ENCODE measurements at places on chromosomes 2 and 18.

DNA sequence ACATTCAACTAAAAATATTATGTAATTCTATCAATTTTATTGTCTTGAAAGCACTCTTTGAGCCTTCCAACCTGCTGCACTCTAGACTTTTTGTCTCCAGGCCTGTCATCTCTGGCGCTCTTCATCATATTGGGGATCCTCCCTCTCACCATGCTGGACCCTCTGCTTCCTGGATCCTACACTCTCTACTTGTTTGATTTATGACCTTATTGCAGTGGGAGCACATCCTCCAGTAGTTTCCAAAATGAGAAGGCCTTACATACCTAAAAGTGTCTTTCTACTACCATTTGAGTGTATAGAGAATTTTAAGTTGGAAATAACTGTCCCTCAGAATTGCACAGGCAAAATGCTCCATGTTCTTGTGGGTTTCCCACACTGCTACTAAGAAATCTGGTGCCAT lies 25.2 kb downstream of the PNO1 start:
- no peak for DNase-seq

GRCh38 chr2:185316383-185316782 lies 422.2 kb upstream of the FSIP2 start:
- DNase-seq: no peak

GRCh38 chr18:54952026-54952425 lies 7.2 kb downstream of the CCDC68 start:
- DNase-seq: no peak

GRCh38 chr2:212618636-212619035 lies 80.0 kb upstream of the ERBB4 start:
- DNase-seq: no peak

- no peak for DNase-seq
These were observed 70.3 kb upstream of the GPC1 start for GRCh38 chr2:240364961-240365775.

DNA sequence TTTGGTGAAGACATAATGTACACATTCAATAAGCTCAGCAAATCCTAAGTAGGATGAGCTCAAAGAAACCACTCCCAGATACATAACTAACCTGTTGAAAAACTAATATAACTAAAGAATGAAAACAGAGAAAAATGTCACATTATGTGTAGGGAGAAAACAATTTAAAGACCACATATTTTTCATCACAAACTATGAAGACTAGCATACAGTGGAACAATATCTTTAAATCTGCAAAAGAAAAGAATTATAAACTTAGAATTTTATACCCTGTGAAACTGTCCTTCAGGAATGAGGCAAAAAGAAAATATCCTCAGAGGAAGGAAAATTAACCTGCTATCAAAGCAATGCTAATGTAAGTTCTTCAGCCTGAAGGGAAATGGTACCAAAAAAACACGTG lies 151.5 kb downstream of the PIEZO2 start:
- no peak for DNase-seq

DNA sequence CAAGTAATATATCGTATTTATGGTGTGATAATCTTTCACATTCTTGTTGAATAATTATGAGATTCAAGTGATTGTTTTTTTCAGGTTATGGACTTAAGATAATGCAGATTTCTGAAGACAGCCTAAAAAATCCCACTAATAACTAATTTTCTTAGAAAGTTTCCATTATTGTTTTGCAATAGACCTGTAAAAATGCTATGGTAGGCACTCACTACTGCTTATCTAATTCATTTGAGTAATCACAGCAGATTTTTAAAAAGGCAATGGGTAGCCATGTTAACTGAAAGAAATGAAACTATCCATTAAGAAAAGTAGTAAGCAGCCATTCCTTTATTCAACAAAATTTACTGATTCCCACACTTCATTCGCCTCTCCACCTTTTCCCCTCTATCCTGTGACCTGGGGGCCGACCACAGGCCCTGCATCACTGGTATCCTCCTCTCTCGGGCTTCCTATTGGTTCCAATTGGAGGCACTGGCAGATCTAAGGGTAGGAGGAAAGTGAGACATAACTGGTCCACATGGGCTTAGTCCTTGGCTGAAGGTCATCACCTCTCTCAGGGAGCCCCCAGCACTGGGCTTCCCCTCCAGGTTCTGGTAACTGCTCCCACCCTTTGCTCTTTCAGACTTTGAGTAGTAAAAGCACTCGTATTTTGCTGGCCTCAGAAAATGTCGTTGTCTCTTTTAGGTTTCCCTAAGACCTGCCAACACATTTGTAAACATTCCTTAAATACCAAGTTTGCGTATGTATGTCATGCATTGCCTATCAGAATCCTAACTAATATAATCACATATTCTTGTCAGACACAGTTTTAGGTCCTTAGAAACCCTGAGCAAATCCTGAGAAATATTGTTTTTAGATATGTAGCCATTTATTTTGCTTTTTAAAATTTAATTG lies 18.5 kb downstream of the RBMS1 start:
- DNase-seq: no peak

DNA sequence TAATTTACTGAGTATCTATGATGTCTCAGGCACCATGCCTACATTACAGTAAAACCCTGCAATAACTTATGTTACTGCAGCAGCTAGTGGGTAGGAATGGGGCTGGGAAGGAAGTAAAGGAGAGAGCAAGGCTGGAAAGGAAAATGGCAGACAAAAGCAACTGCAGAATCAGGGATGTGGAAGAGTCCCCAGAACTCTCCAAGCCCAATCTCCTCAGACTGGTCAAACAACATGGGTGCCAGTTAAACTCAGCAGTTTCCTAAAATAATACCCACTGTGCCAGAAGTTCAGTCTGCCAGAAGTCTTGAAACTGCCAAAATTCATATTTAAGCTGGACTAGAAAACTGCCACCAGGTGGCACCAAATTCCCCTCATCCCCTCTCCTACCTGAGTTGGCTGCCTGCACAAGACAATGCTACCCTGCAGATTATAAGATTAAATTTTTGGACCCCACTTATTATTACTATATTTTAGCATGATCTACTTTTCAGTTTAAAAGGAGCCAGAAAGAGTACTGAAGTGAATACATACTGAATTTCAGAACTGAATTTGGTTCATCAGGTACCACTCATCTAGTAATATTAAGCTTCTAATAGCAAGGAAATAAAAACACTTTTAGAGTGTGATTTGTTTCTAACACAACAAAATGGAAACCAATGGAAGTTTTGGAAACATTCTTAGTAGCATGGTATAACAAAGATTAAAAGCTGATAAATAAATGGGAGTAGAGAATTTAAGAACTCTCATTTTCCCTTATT lies 86.8 kb upstream of the DNER start:
- DNase-seq: peak; percentile 69

- DNase-seq: no peak
These were observed 379.2 kb upstream of the POU3F3 start for GRCh38 chr2:104474716-104475115.

DNA sequence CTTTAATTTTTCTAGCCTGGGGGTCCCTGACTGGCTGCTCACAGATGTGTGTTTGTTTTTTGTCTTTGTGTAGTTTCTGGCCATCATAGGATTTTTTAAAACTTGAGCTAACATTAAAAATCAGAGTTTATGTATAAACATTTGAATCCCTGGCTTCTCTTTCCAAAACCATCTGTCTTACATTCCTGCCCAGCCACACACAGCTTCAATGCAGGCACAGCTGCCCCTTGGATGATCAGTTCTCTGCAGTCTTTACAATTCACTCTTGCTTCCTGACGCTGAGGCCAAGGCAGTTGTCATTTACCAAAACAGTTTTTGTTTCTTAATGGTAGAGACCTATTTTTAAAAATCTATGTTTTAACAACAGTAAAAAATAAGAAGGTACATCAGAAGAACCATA lies 169.2 kb upstream of the LRRTM1 start:
- DNase-seq: no peak

DNA sequence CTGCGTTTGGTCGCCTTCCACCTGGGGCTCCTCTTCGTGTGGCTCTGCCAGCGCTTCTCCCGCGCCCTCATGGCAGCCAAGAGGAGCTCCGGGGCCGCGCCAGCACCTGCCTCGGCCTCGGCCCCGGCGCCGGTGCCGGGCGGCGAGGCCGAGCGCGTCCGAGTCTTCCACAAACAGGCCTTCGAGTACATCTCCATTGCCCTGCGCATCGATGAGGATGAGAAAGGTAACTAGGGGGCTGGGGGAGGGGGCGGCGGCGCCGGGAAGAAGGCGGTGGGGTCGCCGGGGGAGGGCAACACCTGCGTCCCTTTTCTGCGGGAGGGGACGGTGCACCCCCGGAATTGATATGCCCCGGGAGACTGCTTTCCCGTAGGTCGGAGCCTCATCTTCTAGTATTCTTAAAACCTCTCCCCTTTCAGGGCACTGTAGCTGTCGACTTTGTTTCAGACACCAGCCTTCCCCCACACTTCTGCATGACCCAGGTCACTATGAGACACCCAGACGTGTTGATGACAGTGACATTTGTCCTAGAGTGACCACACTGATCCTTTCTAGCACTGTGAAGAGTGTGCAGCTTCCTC lies 755 bp downstream of the SPAST start:
- peak; percentile 5 for DNase-seq

DNA sequence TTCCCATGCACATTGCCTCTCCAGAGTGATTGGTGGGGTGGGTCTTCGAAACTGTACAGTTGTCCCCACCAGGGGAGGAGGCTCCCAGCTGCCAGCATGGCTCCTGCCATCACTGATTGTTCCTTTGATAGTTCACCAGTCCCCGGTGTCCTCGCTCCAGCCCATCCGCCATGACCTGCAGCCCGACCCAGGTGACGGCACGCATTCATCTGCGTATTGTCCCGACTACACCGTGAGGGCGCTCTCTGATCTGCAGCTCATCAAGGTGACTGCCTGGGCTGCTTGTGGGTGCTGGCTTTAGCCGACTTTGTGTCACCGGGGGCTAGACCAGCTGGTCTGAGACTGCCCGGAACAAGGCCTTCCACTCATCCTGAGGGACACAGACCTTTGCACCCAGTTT lies 12.4 kb downstream of the CNNM3 start:
- no peak for DNase-seq

DNA sequence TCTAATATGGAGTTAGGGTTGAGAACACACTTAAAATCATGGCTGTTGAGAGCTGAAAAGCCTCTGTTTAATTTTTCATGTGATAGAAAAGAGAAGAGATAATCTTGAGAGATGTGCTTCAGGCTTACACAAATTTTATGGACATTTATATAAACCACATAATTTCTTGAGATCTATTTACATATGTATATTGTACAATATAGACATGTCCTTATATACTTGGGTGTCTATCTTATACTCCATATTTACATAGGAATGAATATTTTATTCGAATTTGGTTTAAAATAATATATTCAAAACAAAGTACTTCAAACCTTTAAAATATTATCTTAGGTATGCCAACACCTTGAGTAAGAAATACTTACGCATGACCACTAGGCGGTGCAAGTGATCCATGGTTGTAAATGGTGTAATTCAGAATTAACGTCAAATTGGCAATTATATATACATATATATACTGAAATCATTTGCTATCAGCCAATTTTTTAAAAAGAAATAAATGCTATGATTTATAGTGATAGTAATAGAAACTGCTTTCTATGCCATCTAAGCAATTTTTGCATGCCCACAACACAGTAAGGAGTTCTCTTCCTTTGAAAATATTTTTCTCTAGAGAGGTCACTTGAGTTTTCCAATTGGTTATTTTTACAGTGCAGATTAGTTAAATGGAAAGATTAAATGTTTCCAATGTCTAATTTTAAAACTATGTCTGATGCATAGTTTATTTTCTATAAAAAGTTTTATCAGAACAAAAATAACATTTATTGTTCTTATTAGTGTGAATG lies 37.6 kb upstream of the SPAG16 start:
- DNase-seq: peak; percentile 31

GRCh38 chr2:19772981-19773380 lies 128.8 kb downstream of the TTC32 start:
- no peak for DNase-seq

DNA sequence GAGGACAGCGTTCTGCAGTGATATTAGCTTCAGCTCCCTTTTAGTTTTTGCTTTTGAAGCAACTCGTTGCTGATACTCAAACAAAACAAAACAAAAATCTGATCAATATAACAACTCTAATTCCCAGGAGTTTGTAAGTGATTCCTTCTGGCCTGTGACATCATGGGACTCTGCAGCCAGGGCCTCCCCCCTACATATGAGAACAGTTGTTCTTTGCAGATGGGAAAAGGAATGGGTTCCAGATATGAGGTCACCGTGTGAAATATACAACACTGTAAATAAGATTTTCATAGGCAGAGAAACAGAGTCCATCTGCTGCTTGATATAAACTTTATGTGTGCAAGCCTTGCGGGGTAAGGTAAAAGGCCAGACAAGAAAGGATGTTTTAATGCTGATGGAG lies 56.7 kb downstream of the DIS3L2 start:
- DNase-seq: no peak

- no peak for DNase-seq
These were observed 16.4 kb downstream of the TMEM18 start for GRCh38 chr2:660586-661359.

DNA sequence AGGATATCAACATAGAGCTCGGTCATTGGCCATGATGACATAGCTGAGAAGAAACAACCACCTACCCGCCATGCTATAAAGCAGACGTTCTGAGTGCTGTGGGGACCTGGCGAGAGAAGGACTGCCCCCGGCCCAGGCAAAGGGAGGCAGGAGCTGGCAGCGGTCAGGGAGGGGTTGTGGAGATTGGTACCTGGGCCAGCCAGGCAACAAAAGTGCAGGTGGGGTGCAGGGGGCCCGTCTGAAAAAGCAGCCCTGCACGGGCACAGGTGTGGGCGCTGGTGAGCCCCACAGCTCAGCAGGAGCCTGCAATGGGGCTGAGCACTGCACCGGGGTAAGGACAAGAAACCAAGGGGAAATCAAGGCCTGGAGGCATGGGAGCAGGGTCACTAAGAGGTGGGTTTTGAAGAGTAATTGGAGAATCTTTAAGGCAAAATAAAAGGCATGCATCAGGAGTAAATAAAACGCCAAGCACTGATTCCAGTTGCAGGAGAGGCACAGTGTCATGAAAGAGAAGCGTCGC lies 464.0 kb downstream of the EIPR1 start:
- DNase-seq: no peak

GRCh38 chr2:239309398-239310245 lies 91.2 kb downstream of the HDAC4 start:
- no peak for DNase-seq

DNA sequence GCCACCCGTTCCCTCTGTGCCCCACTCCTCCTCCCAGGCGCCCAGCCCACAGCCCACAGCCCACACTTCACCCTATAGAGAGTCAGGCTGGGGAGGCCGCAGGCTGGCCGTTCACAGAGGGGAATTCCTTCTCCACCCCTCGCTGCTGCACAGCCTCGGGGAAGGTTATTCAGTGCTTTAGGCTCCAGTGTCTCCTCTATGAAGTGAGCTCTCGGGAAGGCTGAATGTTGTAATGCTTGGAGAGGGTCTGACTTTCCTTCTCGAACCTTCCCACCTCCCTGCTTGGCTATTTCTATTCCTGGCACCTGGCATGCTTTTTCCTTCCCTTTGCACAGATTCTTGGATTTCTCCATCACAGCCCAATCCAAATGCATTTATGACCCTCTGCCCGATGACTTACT lies 62.5 kb upstream of the SMAD7 start:
- DNase-seq: no peak

DNA sequence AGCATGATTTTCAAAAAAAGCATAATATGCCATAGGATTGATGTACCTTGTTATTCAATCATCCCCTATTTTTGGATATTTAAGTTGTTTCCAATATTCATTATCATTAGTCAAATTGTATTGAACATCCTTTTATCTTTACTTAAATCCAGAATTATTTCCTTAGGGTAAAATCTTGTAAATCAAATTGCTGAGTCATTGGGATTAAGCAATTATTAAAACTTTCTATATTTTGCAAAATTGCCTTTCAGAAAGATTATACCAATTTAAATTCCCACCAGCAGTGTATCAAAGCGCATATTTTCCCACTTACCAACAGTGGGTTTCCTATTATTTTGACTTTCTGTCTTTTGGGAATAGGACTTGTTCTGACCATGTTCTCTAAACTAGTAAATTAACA lies 159.3 kb downstream of the SS18 start:
- DNase-seq: no peak
